ENCODE measurements at places on chromosomes 1 and 21.

DNA sequence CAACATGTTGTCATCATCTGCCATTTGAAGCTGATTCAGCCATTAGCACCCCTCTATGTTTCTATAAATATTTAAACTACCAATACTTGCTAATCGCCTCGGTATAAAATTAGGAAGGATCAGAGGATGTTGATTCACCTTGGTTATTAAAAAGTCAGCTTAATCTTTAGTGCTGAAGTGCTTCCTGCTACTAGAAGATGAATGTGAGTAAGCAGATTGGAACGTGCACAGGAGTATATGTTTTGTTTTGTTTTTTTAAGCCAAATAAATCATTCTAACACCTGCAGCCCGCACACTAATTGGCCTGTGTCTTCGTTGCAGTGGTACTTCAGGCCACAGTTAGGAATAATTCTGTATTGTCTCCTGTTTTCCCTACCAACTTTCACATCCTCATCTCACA lies 485.7 kb downstream of the AJAP1 start:
- DNase-seq = no peak

DNA sequence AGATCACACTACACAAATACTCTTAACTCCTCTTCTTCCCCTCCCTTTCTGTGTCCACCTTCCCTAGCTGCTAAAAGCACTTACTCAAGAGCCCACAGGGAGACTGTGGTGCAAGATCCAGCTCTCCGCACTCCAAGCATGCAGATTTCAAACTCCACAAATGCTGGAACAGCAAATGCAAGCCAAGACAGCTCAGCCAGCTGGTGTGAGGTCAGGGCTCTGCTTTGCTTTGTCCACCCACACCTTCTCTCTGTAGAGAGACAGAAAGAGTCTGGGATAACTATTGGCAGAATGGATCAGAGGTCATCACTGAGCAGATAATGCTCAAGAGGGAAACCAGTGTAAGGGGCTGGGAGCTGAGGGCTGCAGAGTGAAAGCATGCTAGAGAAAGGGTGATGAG lies 45.2 kb upstream of the DPT start:
- no peak for DNase-seq

- DNase-seq = no peak
Measured at GRCh38 chr1:98172578-98172977, 251.7 kb upstream of the DPYD start.

DNA sequence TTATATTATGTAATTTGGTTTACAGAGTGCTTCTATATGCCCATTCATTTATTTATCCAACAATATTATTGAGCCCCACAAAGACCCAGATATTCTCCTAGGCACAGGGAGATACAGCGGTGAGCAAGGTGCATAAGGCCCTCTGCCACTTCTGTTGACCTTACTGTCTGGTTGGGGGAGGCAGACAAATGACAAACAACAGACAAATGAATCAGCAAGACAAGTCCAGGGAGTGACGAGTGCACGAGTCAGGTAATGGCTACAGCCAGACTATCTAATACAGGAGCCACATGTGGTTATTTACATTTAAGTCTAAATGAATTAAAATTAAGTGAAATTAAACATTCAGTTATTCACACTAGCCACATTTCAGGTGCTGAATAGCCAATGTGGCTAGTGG lies 22.0 kb upstream of the BCAR3 start:
- no peak for DNase-seq

GRCh38 chr21:15063814-15064575 lies 805 bp downstream of the NRIP1 start:
- peak; percentile 23 for DNase-seq

DNA sequence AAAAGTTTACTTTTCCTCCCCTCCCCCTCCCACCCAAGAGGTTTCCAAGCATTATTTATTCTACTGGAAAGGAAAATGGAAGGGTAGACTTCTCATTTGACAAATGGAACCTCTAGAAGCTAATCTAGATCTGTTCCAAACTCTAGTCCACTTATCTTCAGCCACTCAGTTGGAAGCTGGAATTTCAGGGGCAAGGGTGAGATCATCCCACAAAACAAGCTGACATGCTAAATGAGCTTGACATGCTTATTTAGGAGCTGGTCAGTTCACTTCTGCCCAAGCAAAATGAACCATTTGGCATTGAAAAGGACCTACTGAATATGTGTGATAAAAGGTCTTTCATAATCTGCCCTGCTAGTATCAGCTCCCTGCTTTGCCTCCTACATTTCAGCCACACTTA lies 5.0 kb downstream of the LRRC41 start:
- DNase-seq = no peak

DNA sequence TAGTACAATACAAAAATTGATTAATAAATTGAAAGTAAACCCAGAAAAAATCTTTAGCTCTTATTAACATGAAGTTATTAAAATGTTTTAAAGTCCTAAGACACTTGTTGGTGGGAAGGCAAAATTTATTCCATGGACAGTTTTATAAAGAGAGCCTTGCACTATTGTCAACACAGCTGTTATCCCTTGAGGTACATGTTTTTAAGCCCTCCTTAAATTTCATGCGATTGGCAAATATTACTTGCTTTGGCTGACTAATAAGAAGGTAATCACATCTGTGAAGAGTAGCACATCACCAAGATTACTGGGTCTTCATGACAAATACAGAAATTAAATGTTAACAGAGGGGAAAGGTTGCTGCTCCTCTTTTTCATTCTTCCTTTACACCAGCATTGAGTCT lies 611.1 kb downstream of the BRINP3 start:
- DNase-seq = no peak

GRCh38 chr1:48302652-48303051 lies 80.1 kb downstream of the SLC5A9 start:
- no peak for DNase-seq

GRCh38 chr1:93177991-93178390 lies 2.2 kb downstream of the TMED5 start:
- DNase-seq = no peak

DNA sequence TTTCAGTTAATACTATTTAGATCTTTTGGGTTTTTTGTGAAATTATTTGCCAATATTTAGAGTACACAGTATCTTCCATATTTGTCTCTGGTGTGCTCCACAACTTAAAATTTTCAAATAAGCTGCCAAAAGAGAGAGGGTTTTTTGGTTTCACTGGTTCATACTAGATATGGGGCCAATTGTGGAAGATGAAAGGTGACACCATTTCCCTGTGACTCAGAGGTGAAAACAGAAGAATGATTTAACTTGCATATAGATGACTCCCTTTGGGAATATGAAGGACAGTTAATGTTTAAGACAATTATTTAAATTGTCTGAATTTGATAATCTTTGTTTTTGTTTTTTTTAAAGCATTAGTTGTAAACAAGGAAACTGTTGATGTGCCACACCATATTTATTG lies 37.5 kb downstream of the IVNS1ABP start:
- no peak for DNase-seq

- DNase-seq = no peak
Measured at GRCh38 chr1:157173900-157174410, 35.8 kb upstream of the ETV3 start.

GRCh38 chr1:211329764-211330201 lies 3.1 kb downstream of the TRAF5 start:
- DNase-seq = no peak

- DNase-seq = no peak
Measured at GRCh38 chr1:244027491-244028145, 23.5 kb upstream of the ZBTB18 start.

GRCh38 chr1:185015631-185016030 lies 29.7 kb upstream of the RNF2 start:
- DNase-seq = no peak

- no peak for DNase-seq
Measured at GRCh38 chr1:116911188-116911553, 1.5 kb downstream of the PTGFRN start.

- no peak for DNase-seq
Measured at GRCh38 chr1:3213730-3214129, 144.7 kb downstream of the PRDM16 start.

DNA sequence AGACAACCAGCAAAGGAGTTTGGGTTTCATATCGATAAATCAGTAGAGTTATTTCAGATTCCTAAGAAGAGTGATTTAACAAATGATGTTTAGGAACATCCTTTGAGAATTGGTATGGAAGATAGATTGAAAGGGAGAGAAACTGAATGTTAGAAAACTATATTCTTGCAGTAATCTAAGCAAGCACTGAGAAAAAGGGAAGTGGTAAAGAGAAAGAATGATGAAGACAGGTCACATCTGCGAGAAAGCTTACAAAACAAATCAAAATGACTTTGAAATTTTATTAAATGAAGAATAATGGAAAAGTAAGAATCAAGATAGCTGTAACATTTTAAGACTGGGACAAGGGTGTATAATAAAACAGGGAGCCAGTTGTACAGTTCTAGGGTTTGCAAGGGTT lies 177.0 kb downstream of the HS2ST1 start:
- no peak for DNase-seq

GRCh38 chr1:219120624-219121544 lies 52.8 kb upstream of the LYPLAL1 start:
- no peak for DNase-seq

- DNase-seq = no peak
Measured at GRCh38 chr1:231618609-231619256, 7.9 kb upstream of the DISC1 start.

DNA sequence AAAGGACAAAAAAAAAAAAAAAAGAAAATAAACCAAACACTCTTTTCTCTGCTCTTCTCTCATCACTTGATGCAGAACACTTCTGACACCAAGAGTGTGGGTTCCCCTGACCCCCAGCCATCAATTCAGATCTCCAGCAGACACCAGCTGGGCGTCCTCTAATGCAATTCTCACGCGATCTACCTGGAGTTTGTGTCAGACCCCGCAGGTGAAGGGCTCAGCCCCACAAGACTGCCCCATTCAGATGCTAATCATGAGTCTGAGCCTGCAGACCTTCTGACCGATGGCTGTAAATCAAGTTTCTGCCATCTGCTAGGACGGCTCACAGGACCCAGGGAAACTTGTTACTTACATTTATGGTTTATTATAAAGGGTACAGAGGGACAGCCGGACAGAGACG lies 133.6 kb upstream of the C1orf174 start:
- DNase-seq = no peak

DNA sequence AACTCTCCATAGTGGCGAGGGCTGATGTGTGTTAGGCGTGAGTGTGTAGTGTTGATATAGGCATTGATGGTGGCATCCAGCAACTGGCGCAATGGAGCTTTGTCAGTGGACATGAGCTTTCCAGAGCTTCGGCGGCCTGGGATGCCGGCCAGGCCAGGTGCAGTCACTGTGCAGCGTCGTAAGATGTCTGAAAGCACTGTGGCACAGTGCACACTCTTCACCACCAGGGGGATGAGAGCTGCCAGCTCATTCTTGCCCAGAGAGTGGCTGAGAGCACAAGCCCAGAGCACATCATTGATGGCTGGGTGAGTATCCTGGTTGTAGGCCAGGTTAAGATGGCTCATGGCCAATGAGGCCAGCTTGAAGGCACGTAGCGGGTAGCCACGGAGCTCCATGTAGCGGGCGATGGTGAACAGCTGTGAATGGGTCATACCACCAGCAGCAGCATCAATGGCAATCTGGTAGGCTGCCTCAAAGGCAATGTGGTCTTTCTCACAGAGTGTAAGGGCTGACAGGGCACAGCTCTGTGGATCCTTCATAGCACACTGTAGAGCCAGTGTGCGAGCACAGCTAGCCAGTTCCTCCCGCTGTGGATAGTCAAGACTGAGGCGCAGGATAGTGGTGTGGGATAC lies 6.7 kb downstream of the UROD start:
- peak; percentile 74 for DNase-seq

DNA sequence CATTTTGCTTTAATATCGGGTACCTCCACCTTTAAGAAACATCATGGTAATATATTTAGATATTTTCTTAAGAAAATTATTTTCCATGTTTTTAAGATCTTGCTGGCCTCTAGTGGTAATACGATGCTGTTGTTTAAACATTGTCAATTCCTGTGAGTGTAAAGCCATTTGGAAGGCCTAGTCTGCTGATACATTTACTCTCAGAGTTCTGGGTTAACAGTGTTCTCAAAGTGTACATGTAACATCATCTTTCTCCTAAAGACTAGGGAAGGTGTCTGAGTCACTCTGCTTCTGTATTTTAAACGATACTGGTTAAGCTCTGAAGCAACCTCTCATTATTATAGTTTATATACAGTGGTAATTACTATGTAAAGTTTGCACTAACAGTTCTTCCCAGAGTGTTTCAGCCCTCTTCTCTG lies 189.1 kb downstream of the RASAL2 start:
- DNase-seq = no peak

DNA sequence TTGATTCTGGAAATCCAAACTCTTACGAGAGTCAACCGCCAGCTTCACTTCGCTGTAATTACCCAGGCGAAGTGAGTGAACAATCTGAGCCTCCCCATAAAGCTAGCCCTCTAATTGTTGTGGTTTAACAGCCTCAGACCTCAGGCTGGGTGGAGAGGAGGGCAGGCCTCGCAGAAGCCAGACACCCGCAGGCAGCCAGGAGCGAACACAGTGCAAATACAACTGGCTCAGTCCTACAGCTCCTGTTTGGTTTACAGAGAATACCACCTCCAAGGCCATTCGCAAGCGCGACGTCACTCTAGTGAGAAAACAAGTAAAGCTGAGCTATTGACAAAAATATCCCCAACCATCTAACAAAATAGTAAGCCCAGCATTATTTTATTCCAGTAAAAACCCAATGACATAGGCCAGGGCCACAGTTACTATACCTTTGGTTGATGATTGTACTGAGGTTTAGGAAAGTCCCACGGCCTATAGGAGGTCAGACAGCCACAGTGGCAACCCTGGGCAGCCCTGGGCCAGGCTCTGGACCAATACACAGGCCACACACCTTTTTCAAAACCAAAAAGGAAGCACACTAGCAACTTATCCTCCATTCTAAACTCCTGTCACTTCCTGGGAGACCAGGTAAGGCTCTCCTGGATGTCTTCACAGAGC lies 163.3 kb downstream of the ETS2 start:
- DNase-seq = no peak

- DNase-seq = no peak
Measured at GRCh38 chr1:107277022-107277421, 136.2 kb downstream of the NTNG1 start.

GRCh38 chr1:82795508-82796149 lies 994.9 kb downstream of the ADGRL2 start:
- no peak for DNase-seq

GRCh38 chr21:31515253-31515652 lies 144.2 kb upstream of the SOD1 start:
- no peak for DNase-seq

GRCh38 chr1:220391491-220391890 lies 119.2 kb upstream of the RAB3GAP2 start:
- no peak for DNase-seq

GRCh38 chr1:209387969-209388329 lies 195.6 kb upstream of the CAMK1G start:
- no peak for DNase-seq

DNA sequence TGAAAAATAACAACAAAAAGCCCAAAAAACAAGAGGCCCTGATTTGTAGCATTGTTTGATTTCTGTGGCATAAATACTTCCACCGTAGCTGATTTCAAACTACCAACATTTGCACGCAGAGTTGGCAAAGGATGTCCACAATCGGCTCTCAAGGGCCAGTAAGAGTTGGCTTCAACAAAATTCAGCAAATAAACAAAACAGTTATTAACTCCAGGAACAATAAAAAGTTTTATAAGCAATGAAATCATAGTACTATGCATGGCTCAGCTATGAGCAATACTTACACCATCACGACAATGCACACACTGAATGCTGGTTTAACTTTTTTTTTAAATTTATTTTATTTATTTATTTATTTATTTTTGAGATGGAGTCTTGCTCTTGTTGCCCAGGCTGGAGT lies 8.7 kb upstream of the COX20 start:
- DNase-seq = no peak

Data from activated naive CD4-positive, alpha-beta T cell treated with anti-CD3 and anti-CD28 coated beads, Interleukin-2, amount 50 U/mL, for 16 hours (primary cell).